ENCODE measurements at places on chromosomes 12 and 14. TPM values are rescaled to one million over a fixed set of nuclear protein-coding genes. Genes with fewer than 3 reads are reported as not detected.

- H3K27me3 ChIP-seq, result no peaks in the 10 kb centered on the region
- no peak overlapping the region for H3K4me3 ChIP-seq
- no peak for DNase-seq
Observed at GRCh38 chr14:35578639-35579038, 44.7 kb downstream of the INSM2 start.

GRCh38 chr14:77185093-77185465, 3.5 kb downstream of the TMEM63C start:
- no peak for DNase-seq
- H3K36me3 ChIP-seq, result no peaks in the 10 kb centered on the region
- H3K4me1 ChIP-seq, result peaks cover 8% of the 10 kb centered on the region

GRCh38 chr14:74905595-74906142, 17.4 kb downstream of the RPS6KL1 start:
- no peak overlapping the region for H3K4me3 ChIP-seq
- no peak overlapping the region for H3K27ac ChIP-seq
- H3K27me3 ChIP-seq, result no peaks in the 10 kb centered on the region

- no peak for DNase-seq
- H3K36me3 ChIP-seq, result peaks cover 5% of the 10 kb centered on the region
Observed at GRCh38 chr12:122884091-122884826, 11.7 kb downstream of the VPS37B start.

GRCh38 chr14:58107947-58108552, 44.0 kb downstream of the ARMH4 start:
- no peak overlapping the region for H3K4me3 ChIP-seq
- H3K27ac ChIP-seq, result no peak overlapping the region
- no peaks in the 10 kb centered on the region for H3K36me3 ChIP-seq
- H3K4me1 ChIP-seq, result peaks cover 5% of the 10 kb centered on the region

DNA sequence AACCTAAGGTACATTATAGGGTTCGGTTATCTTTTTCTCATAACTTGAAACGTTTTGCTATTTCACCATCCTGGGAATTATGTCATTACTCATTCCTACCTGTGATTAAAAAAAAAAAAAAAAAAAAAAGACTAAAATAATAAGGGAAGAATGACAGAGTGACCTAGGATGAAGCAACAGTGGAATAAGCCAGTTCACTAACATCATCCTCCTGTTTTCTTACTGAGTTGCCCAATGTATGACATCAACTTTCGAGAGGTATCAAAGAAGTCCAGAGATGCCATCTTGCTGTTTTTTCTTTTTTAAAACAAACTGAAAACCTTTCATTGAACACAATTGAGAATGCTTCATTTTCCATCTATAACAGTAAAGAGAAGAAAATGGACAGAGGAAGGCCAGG, 42.8 kb downstream of the AMN start:
- no peaks in the 10 kb centered on the region for H3K4me1 ChIP-seq
- DNase-seq, result no peak
- no peaks in the 10 kb centered on the region for H3K27me3 ChIP-seq
- peaks cover 100% of the 10 kb centered on the region for H3K36me3 ChIP-seq

DNA sequence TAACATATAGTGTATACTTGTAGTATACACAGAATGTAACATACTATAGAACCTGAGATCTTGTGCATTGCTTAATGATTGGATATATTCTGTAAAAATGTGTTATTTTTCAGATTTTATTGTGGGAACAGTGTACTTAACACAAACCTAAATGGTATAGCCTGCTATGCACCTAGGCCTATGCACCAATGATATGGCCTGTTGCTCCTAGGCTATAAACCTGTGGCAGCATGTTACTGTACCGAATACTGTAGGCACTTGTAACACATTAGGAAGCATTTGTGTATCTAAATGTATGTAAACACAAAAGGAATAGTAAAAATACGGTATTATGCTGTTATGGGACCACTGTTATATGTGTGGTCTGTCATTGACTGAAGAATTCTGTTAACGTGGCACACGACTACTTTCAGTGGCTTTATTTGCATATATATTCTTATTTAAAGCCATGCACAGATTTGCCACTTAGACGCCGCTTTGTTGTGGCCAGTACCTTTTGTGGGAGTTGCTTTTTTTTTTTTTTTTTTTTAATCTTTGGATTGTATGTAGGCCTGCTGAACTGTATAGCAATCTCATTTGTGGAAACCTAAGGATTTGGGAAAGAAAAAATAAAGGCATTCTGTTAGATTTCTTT, 7.4 kb downstream of the PAPOLA start:
- no peak for DNase-seq
- no peak overlapping the region for H3K27ac ChIP-seq
- H3K27me3 ChIP-seq, result no peaks in the 10 kb centered on the region
- peaks cover 56% of the 10 kb centered on the region for H3K4me1 ChIP-seq

GRCh38 chr14:92589213-92589852, 75.8 kb downstream of the RIN3 start:
- peaks cover 38% of the 10 kb centered on the region for H3K4me1 ChIP-seq
- DNase-seq, result no peak
- no peak overlapping the region for H3K4me3 ChIP-seq
- H3K36me3 ChIP-seq, result no peaks in the 10 kb centered on the region
- H3K27me3 ChIP-seq, result no peaks in the 10 kb centered on the region

GRCh38 chr12:69999561-69999960, 174.5 kb downstream of the MYRFL start:
- no peak for DNase-seq
- no peak overlapping the region for H3K27ac ChIP-seq
- no peak overlapping the region for H3K4me3 ChIP-seq
- H3K36me3 ChIP-seq, result no peaks in the 10 kb centered on the region

GRCh38 chr12:9134981-9135628, 19.4 kb upstream of the A2M start:
- H3K27ac ChIP-seq, result peak overlapping the region; percentile 64
- DNase-seq, result peak; percentile 58
- H3K36me3 ChIP-seq, result no peaks in the 10 kb centered on the region

- no peak for DNase-seq
- H3K36me3 ChIP-seq, result peaks cover 40% of the 10 kb centered on the region
- no peaks in the 10 kb centered on the region for H3K27me3 ChIP-seq
- no peak overlapping the region for H3K27ac ChIP-seq
- H3K4me1 ChIP-seq, result no peaks in the 10 kb centered on the region
- H3K4me3 ChIP-seq, result no peak overlapping the region
Observed at GRCh38 chr14:90871605-90872233, 55.5 kb upstream of the TTC7B start.

GRCh38 chr12:132111654-132112304, 32.3 kb downstream of the DDX51 start:
- no peaks in the 10 kb centered on the region for H3K27me3 ChIP-seq
- H3K27ac ChIP-seq, result no peak overlapping the region
- H3K4me1 ChIP-seq, result no peaks in the 10 kb centered on the region

- peak overlapping the region; percentile 60 for H3K27ac ChIP-seq
- H3K4me1 ChIP-seq, result peaks cover 14% of the 10 kb centered on the region
- peak overlapping the region; percentile 83 for H3K4me3 ChIP-seq
Observed at GRCh38 chr12:122023339-122024131, 1.9 kb downstream of the BCL7A start.

- H3K27me3 ChIP-seq, result no peaks in the 10 kb centered on the region
- H3K4me1 ChIP-seq, result peaks cover 18% of the 10 kb centered on the region
- H3K27ac ChIP-seq, result no peak overlapping the region
Observed at GRCh38 chr12:1720494-1720893, 29.6 kb downstream of the ADIPOR2 start.

DNA sequence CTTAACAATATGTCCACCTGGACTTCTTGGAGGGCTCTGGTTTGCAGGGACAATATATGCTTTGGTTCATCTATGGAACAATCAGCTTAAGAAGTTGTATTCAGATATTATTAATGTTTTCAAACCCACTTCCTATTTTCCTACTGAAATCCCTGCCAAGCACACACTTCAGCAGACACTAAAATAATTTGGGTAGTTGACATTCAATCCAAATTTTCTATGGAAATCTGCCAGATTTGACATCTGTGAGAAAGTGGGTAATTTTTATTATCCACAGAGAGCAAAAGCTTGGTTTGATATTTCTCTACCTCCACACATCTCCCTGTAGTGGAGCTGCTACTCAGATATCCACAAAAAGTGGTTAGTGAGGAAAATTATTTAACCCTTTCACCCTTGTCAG, 378.8 kb upstream of the SOX5 start:
- no peak overlapping the region for H3K4me3 ChIP-seq
- no peaks in the 10 kb centered on the region for H3K4me1 ChIP-seq
- DNase-seq, result no peak
- no peaks in the 10 kb centered on the region for H3K27me3 ChIP-seq
- H3K36me3 ChIP-seq, result no peaks in the 10 kb centered on the region
- no peak overlapping the region for H3K27ac ChIP-seq

ITGA5 gene
- total RNA-seq, result 81.1 TPM

HPD gene
- total RNA-seq, result not detected

REC8 gene
- 14.5 TPM for total RNA-seq

GALNT8 gene
- total RNA-seq, result 1.2 TPM

GLT1D1 gene
- not detected for total RNA-seq

SERPINA10 gene
- total RNA-seq, result not detected

WIF1 gene
- 10.6 TPM for total RNA-seq

STXBP6 gene
- 8.8 TPM for total RNA-seq
